Fibroblast of lung (primary cell): ENCODE measurements at places on chromosomes 12 and 14. TPM values are rescaled to one million over a fixed set of nuclear protein-coding genes. Genes with fewer than 3 reads are reported as not detected.
A peak's percentile ranks its signal among the peaks of the same experiment; 100 is the strongest.

DNA sequence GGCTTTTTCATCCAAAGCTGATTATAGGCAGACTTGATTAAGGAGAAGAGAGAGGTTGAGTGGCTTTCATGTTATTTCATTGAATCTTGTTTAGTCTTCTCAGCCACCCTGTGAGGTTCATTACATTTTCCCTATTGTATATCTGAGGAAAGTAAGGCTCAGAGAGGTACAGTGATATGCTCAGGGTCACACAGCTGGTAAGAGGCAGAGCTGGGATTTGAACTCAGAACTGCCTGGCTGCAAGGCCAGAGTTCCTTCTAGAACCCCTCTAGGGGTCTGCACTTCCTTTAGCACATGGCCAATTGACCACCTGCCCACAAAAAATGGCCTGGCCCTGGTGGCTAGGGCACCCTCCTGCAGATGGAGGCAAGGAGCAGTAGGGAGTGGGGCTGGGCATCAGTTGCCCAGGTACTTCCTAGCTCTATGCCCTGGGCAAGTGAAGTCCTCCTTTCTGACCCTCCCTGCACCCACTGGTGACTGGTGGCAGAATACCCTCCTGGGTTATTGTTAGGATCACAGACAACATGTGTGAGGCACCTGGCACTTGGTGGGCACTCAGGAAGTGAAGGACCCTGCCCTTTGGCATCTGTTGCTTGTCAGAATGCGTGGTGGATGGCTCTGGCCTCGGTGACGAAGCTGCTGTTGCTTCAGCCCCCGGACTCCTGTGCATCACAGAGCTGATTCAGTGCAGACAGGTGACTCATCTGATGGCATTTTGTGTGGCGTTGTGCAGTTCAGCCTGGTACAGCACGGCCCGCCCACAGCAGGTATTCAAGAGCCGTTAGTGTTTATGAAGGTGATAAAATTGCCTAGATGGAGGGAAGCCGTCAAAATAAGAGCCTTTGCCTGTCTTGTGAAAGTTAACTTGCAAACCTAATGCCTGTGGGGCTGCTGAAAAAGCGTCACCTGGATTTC lies 115.8 kb downstream of the SLC25A47 start:
- H3K27me3 ChIP-seq = no peaks in the 10 kb centered on the region
- DNase-seq = peak; percentile 95
- H3K27ac ChIP-seq = no peak overlapping the region
- H3K36me3 ChIP-seq = no peaks in the 10 kb centered on the region
- H3K4me3 ChIP-seq = no peak overlapping the region

- H3K4me1 ChIP-seq = no peaks in the 10 kb centered on the region
- H3K27ac ChIP-seq = no peak overlapping the region
- no peaks in the 10 kb centered on the region for H3K27me3 ChIP-seq
- H3K36me3 ChIP-seq = no peaks in the 10 kb centered on the region
- no peak overlapping the region for H3K4me3 ChIP-seq
- no peak for DNase-seq
These were observed 592.5 kb upstream of the NOVA1 start for GRCh38 chr14:27190296-27190695.

The KRT6C gene
- not detected in 2 replicates for total RNA-seq

GRCh38 chr14:93936245-93936644 lies 9.1 kb downstream of the FAM181A start:
- no peak overlapping the region for H3K27ac ChIP-seq
- no peak for DNase-seq
- H3K36me3 ChIP-seq = no peaks in the 10 kb centered on the region
- no peaks in the 10 kb centered on the region for H3K4me1 ChIP-seq
- no peak overlapping the region for H3K4me3 ChIP-seq
- no peaks in the 10 kb centered on the region for H3K27me3 ChIP-seq

DNA sequence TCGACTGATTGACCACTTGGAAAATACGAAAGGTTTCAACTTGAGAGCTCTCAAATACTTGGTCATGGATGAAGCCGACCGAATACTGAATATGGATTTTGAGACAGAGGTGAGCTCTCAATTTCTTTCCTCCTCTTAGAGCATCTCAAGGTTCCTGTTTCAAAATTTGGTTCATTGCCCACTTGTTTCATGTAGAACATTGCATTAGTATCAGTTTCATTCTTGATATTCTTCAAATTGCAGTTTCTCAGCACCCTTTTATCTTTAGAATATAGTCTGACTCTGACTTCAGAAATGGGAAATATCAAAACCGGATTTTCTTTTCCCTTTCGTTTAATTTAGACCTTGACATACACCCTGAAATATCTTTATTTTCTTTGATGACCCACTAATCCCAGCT lies 8.8 kb downstream of the DDX47 start:
- H3K36me3 ChIP-seq = peaks cover 9% of the 10 kb centered on the region
- H3K27me3 ChIP-seq = no peaks in the 10 kb centered on the region
- no peak overlapping the region for H3K4me3 ChIP-seq
- no peak overlapping the region for H3K27ac ChIP-seq
- DNase-seq = no peak
- peaks cover 21% of the 10 kb centered on the region for H3K4me1 ChIP-seq

The THTPA gene
- 23.4 and 24.1 TPM in 2 replicates for total RNA-seq

- no peak for DNase-seq
- H3K27ac ChIP-seq = no peak overlapping the region
- H3K4me1 ChIP-seq = peaks cover 19% of the 10 kb centered on the region
- no peaks in the 10 kb centered on the region for H3K27me3 ChIP-seq
- H3K36me3 ChIP-seq = no peaks in the 10 kb centered on the region
- H3K4me3 ChIP-seq = no peak overlapping the region
These were observed 199.1 kb upstream of the KRR1 start for GRCh38 chr12:75710361-75711069.

The KCNC2 gene
- total RNA-seq = not detected in 2 replicates

The SPRYD4 gene
- total RNA-seq = 1.0 and 1.7 TPM in 2 replicates

The OR4E2 gene
- not detected in 2 replicates for total RNA-seq

The KLRF1 gene
- total RNA-seq = not detected in 2 replicates

DNA sequence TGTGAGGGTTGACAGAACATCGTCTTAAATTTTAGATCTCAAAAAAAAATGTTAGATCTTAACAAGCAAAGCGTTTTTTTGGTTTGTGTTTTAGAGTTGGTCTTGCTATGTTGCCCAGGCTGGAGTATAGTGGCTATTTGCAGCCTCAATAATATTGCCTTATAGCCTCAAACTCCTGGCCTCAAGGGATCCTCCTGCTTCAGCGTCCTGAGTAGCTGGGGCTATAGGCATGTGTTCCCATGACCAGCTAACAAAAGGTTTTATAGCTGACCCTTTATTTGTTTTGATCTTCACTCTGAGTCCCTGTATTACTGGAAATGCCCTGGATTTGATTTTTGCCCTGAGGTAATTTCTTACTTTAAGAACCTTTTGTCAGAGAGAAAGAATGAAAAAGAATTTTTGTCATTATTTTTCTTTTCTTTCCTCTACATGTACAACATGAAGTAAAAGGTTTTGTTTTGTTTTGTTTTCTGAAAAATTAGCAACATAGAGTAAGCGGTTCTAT lies 5.2 kb downstream of the INHBC start:
- H3K4me1 ChIP-seq = no peaks in the 10 kb centered on the region
- H3K27ac ChIP-seq = no peak overlapping the region
- H3K4me3 ChIP-seq = no peak overlapping the region

- H3K4me1 ChIP-seq = no peaks in the 10 kb centered on the region
- no peak overlapping the region for H3K27ac ChIP-seq
- no peaks in the 10 kb centered on the region for H3K27me3 ChIP-seq
- no peak overlapping the region for H3K4me3 ChIP-seq
These were observed 163.7 kb upstream of the RPH3A start for GRCh38 chr12:112627851-112628250.
